ENCODE measurements at places on chromosomes 11 and 22. TPM values are rescaled to one million over a fixed set of nuclear protein-coding genes. Genes with fewer than 3 reads are reported as not detected.

The SMDT1 gene
- 101 TPM for polyA plus RNA-seq

The YPEL4 gene
- 0.62 TPM for polyA plus RNA-seq

The WNT11 gene
- 0.30 TPM for polyA plus RNA-seq

The BTBD18 gene
- not detected for polyA plus RNA-seq

The TXNRD2 gene
- 57.7 TPM for polyA plus RNA-seq

The TBX10 gene
- polyA plus RNA-seq: not detected

The TNNI2 gene
- polyA plus RNA-seq: 23.4 TPM

DNA sequence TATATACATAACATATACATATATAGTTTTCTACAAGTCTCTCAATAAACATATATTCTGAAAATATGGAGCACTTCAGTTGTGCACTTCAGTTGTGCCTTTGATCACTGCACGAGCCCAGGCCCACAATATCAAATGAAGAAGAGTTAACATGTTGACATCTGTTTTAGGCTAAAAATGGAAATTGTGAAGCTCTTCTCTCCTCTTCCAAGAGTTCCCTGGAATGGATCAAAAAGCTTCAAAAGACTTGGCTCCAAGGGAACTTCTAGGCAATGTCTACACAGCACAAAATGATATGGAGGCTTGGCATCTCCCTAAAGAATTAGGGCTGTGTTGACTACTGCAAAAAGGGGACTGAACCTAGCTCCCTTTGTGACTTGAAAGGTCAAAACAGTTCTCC lies 36.9 kb downstream of the MAML2 start:
- peaks cover 73% of the 10 kb centered on the region for H3K4me1 ChIP-seq
- H3K27ac ChIP-seq: peak overlapping the region; percentile 88
- no peak overlapping the region for H3K4me3 ChIP-seq
- DNase-seq: peak; percentile 27
- no peaks in the 10 kb centered on the region for H3K27me3 ChIP-seq

DNA sequence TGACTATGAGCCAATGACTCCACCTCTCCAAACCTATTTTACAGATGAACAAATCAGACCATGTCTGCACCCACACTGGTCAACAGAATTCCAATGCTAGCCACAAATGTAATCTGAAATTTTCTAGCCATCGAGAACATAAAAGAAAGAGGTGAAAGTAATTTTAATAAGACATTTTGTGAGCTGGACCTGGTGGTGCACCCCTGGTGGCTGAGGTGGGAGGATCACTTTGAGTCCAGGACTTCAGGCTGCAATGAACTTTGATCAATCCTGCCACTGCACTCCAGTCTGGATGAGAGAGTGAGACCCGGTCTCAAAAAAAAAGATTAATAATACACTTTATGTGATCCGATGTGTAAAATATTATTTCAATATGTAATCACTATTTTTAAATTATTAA lies 9.4 kb upstream of the RNF185 start:
- no peak for DNase-seq
- H3K4me1 ChIP-seq: peaks cover 23% of the 10 kb centered on the region
- H3K36me3 ChIP-seq: no peaks in the 10 kb centered on the region
- no peaks in the 10 kb centered on the region for H3K27me3 ChIP-seq

DNA sequence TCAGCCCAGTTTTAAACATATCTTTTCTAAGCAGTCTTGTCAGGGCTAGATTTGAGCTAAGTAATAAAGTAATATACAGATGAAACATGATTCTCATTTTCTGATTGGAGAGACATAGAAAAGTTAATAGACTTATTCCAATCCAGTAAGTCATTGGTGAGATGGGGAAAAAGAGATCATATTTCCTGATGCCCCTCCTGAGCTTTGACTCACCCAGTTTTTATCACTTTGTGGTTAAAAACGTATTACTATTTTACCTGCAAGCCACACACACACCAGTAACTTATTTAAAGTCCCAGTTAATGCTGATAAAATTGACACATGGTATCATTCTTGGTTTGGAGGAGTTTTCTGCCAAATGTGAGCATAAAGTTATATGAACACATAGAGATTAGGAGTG lies 306.8 kb downstream of the CADM1 start:
- peaks cover 10% of the 10 kb centered on the region for H3K4me1 ChIP-seq
- H3K27me3 ChIP-seq: no peaks in the 10 kb centered on the region
- no peaks in the 10 kb centered on the region for H3K36me3 ChIP-seq

- no peak for DNase-seq
- no peaks in the 10 kb centered on the region for H3K27me3 ChIP-seq
- no peak overlapping the region for H3K27ac ChIP-seq
- no peaks in the 10 kb centered on the region for H3K36me3 ChIP-seq
These were observed 1431.4 kb upstream of the TENM4 start for GRCh38 chr11:80872116-80872728.

- H3K27ac ChIP-seq: no peak overlapping the region
- no peak overlapping the region for H3K4me3 ChIP-seq
These were observed 125.1 kb upstream of the FGF3 start for GRCh38 chr11:69944146-69944795.

GRCh38 chr11:2947744-2948143 lies 18.5 kb upstream of the PHLDA2 start:
- H3K4me3 ChIP-seq: no peak overlapping the region
- no peak overlapping the region for H3K27ac ChIP-seq
- peaks cover 82% of the 10 kb centered on the region for H3K36me3 ChIP-seq

- H3K27me3 ChIP-seq: peaks cover 3% of the 10 kb centered on the region
- H3K4me1 ChIP-seq: no peaks in the 10 kb centered on the region
- H3K4me3 ChIP-seq: peak overlapping the region; percentile 28
- DNase-seq: peak; percentile 60
- no peaks in the 10 kb centered on the region for H3K36me3 ChIP-seq
- H3K27ac ChIP-seq: no peak overlapping the region
These were observed 6.0 kb upstream of the ACR start for GRCh38 chr22:50731811-50732624.

DNA sequence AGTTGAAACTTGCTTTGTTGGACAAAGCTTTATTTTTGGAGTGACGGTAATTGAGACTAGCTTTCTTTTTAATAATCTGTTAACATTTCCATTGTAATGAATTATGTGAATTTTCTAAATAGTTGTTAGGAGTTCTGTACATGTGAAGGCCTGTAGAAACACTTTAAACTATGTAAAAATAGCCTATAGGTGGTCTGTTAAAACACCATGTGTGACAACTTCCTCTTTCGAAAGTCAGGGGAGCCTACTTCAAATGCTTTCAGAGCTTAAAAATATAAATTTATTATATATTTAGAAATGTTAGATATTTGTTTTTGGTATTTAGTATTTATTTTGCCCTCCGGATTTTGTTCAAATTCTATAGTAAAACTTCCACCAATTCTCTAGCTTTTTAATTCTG lies 28.7 kb downstream of the DDIAS start:
- no peaks in the 10 kb centered on the region for H3K36me3 ChIP-seq
- no peak for DNase-seq
- no peak overlapping the region for H3K4me3 ChIP-seq
- no peaks in the 10 kb centered on the region for H3K27me3 ChIP-seq

DNA sequence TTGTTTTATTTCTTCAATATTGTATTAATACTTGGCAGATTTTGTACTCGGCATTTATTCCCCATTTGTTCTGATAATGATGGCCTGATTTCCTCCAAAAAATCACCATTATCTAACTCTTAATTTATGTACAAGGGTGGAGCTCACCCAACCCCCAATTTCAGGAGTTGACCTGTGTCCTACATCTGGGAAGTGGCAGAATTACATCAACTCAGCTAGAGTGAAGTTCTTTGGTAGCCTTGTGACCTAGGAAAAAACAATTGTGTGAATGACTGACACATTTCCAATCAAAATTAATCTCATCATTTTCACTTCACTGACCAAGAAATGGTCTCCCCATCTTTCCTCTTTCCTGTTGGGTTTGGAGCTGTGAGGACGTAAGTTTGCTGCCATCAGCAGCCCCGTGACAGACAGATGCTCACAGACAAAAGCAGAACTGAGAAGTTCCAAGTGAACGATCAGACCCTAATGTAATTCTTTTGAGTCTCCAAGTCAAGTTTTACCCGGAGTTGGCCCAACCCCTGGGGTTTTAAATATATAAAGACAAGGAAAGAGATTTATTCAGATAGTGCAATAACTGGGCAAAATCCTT lies 16.6 kb upstream of the MS4A6E start:
- DNase-seq: peak; percentile 31
- H3K36me3 ChIP-seq: no peaks in the 10 kb centered on the region
- H3K27ac ChIP-seq: no peak overlapping the region
- H3K4me1 ChIP-seq: no peaks in the 10 kb centered on the region
- H3K27me3 ChIP-seq: no peaks in the 10 kb centered on the region

GRCh38 chr11:6303661-6304060 lies 16.6 kb downstream of the CAVIN3 start:
- no peaks in the 10 kb centered on the region for H3K27me3 ChIP-seq
- no peak for DNase-seq
- H3K27ac ChIP-seq: no peak overlapping the region
- H3K4me1 ChIP-seq: no peaks in the 10 kb centered on the region

DNA sequence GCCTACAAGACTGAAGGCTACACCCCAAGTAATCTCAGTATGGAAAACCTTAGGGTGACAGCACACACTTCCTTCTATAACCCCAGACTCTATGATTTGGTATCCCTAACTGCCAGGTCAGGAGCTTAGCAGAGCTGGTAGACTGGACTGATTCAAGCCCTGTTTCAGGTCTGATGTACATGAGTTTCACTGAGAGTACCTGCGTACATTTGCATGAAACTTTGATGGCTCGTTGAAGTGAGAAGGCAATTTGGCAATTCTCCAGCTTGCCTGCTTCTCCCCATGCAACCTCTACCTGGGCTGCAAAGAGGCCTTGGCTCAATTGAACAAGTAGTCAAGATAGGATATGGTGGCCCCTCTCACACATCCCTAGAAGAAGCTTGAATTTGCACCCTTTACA lies 10.2 kb downstream of the FIBIN start:
- DNase-seq: no peak
- no peak overlapping the region for H3K4me3 ChIP-seq
- no peaks in the 10 kb centered on the region for H3K36me3 ChIP-seq
- H3K27ac ChIP-seq: no peak overlapping the region
- H3K4me1 ChIP-seq: no peaks in the 10 kb centered on the region
- no peaks in the 10 kb centered on the region for H3K27me3 ChIP-seq

DNA sequence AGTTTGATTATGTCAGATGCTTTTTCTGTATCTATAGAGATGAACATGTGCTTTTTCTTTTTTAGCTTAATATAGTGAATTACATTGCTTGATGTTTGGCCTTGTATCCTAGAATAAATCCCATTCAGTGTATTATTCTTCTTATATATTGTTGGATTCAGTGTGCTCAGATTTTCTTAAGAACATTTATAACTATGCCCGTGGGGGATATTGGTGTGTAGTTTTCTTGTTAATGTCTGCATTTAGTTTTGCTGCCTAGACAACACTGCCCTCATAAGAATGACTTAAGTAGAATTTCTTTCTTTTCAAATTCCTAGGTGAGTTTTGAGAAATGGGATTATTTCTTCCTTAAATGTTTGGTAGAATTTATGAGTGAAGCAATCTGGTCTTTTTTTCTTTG lies 98.5 kb downstream of the TMEM135 start:
- no peaks in the 10 kb centered on the region for H3K36me3 ChIP-seq
- no peaks in the 10 kb centered on the region for H3K27me3 ChIP-seq
- no peak overlapping the region for H3K27ac ChIP-seq
- no peak for DNase-seq
- H3K4me3 ChIP-seq: no peak overlapping the region

GRCh38 chr11:34719303-34719848 lies 98.5 kb downstream of the EHF start:
- peak; percentile 6 for DNase-seq
- H3K36me3 ChIP-seq: no peaks in the 10 kb centered on the region
- H3K27me3 ChIP-seq: no peaks in the 10 kb centered on the region
- no peaks in the 10 kb centered on the region for H3K4me1 ChIP-seq

GRCh38 chr22:43431808-43432554 lies 20.2 kb downstream of the MPPED1 start:
- DNase-seq: peak; percentile 54
- H3K4me3 ChIP-seq: no peak overlapping the region
- no peaks in the 10 kb centered on the region for H3K36me3 ChIP-seq
- peaks cover 7% of the 10 kb centered on the region for H3K4me1 ChIP-seq
- no peak overlapping the region for H3K27ac ChIP-seq

DNA sequence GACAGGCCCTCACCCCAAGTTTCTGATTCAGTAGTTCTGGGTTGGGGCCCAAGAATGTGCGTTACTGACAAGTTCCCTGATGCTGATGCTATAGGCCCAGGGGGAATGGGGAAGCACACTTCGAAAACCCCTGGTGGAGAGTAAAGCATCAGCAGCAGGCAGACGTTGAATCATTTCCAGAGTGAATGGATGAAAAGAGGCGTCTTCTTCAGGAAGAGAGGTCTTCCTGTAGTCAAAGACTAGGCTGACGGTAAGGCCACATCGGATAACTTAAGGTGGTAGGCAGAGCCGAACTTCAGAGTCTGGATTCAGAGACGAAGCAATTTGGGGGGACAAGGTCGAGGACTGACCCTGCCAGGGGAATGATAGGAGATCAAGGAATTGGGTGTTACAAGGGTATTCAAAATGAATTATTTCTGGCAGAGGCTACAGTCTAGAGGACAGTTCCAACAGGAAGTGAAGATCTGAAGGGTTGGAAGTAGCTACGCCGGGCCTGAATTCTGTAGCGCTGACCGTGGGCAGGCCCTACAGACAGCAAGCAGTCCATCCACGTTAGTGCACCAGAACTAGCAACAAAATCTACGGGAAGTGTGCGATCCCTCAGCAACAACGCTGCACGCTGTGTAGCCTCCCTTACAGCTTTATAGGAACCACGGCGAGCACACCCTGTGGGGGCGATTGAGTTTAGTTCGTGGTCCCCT lies 862 bp upstream of the CENATAC start:
- peaks cover 29% of the 10 kb centered on the region for H3K36me3 ChIP-seq
- H3K4me3 ChIP-seq: peak overlapping the region; percentile 85
- H3K4me1 ChIP-seq: peaks cover 43% of the 10 kb centered on the region
- H3K27ac ChIP-seq: peak overlapping the region; percentile 92
- no peak for DNase-seq
- no peaks in the 10 kb centered on the region for H3K27me3 ChIP-seq

GRCh38 chr11:68354148-68354872 lies 41.9 kb downstream of the LRP5 start:
- H3K4me1 ChIP-seq: peaks cover 77% of the 10 kb centered on the region
- no peaks in the 10 kb centered on the region for H3K27me3 ChIP-seq
- DNase-seq: peak; percentile 94
- peak overlapping the region; percentile 79 for H3K27ac ChIP-seq
- peaks cover 20% of the 10 kb centered on the region for H3K36me3 ChIP-seq
- peak overlapping the region; percentile 14 for H3K4me3 ChIP-seq

- H3K27me3 ChIP-seq: no peaks in the 10 kb centered on the region
- no peak overlapping the region for H3K27ac ChIP-seq
These were observed 35.0 kb downstream of the ARL14EP start for GRCh38 chr11:30357872-30358271.

GRCh38 chr11:112281726-112282125 lies 21.1 kb upstream of the PLET1 start:
- H3K27me3 ChIP-seq: no peaks in the 10 kb centered on the region
- H3K4me3 ChIP-seq: no peak overlapping the region
- H3K27ac ChIP-seq: no peak overlapping the region
- no peaks in the 10 kb centered on the region for H3K36me3 ChIP-seq
- peaks cover 9% of the 10 kb centered on the region for H3K4me1 ChIP-seq
- DNase-seq: no peak
